ENCODE measurements at places on chromosomes 3 and 15. TPM values are rescaled to one million over a fixed set of nuclear protein-coding genes. Genes with fewer than 3 reads are reported as not detected.
A peak's percentile ranks its signal among the peaks of the same experiment; 100 is the strongest.

DNA sequence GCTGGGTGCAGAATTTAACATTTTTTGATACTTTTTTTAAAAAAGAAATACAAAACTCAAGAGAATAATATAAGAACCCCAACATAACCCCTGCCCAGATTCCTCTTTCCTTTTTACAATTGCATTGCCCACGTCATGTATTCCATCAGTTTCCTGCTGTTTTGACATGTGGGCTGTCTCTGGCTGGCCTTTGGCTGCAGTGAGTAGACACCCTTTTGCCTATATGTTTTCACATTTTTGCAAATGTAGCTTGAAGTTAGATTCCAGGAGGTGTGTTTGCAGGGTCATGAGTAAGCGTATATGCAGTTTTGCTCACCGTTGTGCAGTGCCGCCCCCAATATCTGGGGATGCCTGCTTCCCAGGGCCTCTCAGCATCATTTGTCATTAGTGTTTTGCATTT, 28.0 kb upstream of the ATP10A start:
- no peak for DNase-seq

- no peak for DNase-seq
These were observed 6.0 kb downstream of the SNRPA1 start for GRCh38 chr15:101288905-101289513.

- DNase-seq = no peak
These were observed 643.0 kb downstream of the NAALADL2 start for GRCh38 chr3:175502155-175502554.

DNA sequence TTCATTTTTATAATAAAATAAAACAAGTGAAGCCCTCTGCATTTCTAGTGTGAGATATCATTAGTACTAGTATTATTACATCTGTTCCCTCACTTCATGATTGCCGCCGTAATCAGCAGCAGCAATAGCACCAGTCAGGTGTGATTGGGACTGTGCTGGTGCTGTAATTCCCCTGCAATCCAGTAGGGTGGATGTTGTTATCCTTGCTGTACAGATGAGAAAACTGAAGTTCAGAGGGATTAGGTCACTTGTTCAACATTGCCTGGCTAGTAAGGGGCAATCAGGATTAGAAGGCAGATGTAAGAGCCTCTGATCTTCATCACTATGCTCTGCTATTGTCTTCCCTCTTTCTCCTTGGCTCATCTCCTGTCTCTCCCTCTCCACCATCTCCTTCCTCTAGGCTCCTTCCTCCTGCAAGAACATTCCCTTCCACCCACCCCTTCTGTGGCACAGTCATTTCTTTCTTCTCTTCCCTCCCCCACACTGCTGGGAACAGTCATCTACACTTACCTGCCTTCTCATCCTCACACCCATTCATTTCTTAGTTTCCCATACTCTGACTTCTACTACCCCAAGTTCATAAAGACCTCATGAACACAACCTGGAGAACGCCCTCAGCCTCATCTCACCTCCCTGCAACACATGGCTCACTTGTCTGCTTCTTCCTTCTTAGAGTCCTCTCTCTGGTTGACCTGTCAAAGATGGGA, 29.7 kb downstream of the CRYGS start:
- no peak for DNase-seq

DNA sequence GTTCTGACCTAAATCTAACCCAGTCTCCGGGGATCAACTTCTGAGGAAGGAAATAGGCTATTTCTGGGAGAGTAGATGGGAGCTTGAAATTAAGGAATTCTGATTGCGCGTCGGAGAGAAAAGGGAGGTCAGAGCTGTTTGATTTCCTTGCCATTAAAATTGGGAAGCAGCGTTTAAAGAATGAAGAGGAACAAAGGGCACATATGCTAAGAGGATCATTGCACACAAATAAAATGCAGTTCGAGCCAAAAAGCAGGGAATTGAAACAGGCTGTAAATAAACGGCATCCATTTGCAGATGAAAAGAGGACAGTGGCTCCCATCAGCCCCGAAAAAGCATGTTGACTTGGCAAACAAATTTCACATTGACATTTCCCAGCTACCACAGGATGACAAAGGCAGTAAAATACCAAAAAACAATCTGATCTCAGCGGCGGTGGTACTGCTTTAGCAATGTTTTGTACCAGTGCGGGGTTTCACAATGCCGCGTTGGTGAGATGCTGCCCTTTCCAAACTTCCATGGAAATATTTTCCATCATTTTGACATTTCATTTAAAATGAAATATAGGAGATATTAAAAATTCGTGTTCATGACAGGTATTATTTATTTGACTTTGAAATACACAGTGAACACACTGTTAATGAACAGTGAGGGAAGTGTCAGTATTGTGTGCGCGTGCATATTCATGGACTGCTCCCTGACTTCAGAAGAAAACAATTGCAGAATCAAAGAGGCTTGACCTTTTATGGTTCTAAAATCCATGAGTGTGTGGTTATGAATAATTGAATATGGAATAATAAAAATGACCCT, 108.8 kb downstream of the SQOR start:
- DNase-seq = no peak

DNA sequence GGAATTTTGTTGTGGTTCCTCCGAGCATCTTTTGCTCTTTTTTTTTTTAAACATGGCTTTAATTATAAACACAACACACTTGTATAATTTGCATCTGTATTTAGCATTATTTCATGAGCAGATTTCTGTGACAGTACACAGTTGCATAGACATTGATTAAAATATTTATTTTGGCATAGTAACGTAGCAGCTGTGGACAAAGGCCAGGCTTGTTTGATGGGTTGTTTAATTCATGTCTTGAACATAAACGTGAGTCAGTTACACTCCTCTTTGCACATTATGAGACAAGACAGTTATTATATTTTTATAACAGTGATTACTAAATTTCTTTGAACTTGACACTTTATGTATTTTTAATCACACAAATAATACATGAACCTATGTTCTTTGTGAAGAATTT, 182.5 kb downstream of the CACNA2D3 start:
- DNase-seq = no peak

- no peak for DNase-seq
These were observed 318.6 kb upstream of the SATB1 start for GRCh38 chr3:18743761-18744160.

GRCh38 chr3:152756807-152757206, 78.1 kb upstream of the P2RY1 start:
- no peak for DNase-seq

DNA sequence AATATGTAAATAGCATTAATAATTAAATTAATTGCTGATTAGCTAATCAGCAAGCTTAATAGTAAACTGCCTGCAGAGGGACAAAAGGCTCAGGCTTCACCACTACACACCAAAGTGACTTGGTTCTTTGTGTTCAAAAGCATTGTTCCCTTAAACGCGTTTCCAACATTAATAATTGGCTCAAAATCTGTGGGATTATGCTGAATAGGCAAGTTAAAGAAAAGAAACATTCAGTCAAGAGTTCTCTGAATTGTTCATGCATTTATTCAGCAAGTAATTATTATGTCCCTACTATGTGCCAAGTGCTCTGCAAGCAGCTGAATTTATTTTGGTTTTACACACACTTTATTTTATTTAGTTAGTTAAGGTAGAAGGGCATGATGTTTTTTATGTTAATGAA, 558.5 kb upstream of the ARRDC4 start:
- DNase-seq = no peak

DNA sequence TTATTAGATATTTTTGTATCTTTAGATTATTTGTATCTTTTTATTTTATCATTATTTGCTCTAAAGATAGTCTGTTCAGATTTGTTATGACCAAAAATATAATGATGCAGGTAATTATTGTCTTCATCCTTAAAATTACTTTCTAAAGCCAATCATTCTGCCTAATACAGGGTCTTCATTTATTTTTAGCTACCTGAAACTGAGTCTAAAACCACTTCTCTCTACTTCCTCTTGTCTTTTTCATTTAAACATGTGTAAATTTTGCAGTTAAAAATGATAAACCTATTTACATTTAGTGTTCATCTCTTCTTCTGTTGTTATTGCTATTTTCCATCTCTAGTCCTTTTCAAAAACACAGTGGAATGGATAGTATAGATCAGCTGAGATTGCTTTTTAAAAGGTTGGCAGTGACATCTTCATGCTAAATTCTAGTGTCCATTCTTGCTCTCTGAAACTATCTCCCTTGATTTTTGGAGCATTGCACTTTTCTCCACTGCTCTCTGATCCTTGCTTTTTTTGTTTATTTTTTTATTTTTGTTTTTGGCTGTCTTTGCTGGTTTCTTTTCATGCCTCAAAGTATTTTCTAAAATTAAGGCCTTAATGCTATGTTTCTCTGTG, 91.8 kb downstream of the UBE2E2 start:
- DNase-seq = no peak

DNA sequence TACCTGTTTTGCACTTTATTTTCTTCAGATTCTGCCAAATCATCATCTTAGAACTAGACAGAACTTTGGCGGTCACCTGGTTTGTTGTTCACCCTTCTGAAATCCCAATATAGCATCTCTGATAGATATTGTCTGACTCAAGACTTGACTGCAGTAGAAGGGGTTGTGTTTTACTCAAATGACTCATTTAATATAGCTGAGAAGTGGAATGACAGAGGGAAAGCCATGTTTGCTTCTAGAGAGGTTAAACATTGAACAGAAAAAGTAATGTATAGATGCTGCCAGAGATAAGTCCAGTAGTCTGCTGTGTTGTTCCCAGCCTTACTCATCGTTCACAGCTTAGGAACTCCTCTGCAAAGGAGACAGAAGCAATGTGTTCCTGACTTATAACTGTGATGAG, 402.0 kb downstream of the AGBL1 start:
- DNase-seq = no peak

GRCh38 chr15:51382787-51383186, 41.3 kb downstream of the GLDN start:
- DNase-seq = no peak

GRCh38 chr3:270688-271087, 74.1 kb downstream of the CHL1 start:
- DNase-seq = no peak

- DNase-seq = no peak
These were observed 5.5 kb downstream of the SSUH2 start for GRCh38 chr3:8638994-8639658.

GRCh38 chr3:10248984-10249748, 907 bp downstream of the TATDN2 start:
- DNase-seq = peak; percentile 80

DNA sequence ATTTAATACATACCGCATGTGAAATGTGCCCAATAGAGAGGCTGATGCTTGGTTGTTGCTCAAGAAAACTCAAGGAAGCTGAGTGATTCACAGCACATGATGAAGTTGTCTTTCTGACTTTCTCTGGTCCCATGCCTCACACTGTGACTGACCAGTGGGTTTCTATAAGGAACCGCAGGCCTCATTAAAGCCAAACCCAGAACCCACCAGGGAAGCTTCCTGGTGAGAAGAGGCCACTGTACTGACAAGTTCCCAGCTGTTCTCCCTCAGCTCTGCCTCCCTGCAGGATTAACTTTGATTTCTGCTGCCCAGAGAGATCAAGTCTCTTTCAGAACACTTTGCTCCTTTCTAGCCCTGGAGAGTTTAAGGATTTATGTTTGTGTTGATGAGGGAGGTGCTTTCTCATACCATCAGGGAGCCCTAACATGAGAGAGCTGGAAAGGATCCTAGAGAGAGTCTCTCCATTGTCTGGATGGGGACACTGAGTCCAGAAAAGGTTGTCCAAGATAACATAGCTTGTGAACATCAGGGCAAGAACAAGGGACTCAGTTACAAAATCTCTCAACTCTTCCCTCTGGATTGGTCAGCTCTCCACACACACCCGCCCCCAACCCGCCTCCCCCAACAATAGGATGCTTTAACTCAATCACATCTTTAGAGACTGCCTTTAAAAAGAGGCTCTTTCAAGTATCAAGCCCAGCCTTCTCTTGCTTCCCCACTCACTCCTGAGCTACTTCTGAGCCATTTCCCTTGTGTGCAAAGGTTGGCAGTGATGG, 303.2 kb upstream of the TLE3 start:
- no peak for DNase-seq

DNA sequence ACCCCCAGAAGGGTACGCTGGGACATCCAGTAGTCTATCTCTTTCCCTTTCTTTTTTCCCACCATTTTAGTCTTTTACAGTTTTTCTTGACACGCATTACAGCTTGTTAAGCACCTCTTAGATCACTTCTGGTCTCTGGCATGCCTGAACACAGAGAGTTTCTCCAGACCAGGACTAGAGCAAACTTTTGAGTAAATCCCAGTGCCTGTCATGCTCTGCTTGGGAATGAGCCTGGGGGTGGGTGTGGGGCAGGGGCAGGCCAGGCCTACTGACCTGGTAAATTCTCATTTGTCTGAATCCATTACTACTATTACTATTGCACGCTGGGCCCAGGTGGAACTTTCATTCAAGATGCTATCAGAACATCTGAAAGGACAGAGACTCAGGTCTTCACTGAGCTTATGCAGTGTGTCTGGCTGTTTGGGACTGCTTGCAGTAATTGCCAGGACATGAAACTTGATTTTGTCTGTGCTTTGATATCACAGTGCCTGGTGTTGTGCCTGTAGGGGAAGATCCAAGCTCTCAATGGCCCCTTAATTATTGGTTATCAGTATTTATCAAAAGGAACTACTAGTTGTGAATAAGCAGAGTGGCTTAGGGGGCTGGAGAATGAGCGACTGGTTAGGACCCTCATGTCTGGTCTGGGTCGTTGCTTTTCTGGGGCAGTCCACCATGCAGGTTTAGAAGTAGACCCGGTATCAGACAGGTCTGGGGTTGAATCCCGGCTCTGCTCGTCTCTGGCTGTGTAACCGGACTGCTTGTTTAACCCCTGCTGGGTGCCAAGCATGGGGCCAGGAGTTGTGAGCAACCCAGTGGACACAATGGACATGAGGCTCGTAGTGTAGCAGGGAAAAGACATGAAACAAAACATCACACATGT, 196.1 kb upstream of the TLE3 start:
- DNase-seq = no peak

GRCh38 chr3:113241292-113242095, 30.1 kb downstream of the BOC start:
- no peak for DNase-seq

GRCh38 chr3:194261581-194262063, 89.5 kb downstream of the CPN2 start:
- peak; percentile 43 for DNase-seq

GRCh38 chr3:87367736-87368135, 91.4 kb upstream of the POU1F1 start:
- no peak for DNase-seq

GRCh38 chr3:62586356-62586755, 213.0 kb upstream of the FEZF2 start:
- DNase-seq = no peak

GRCh38 chr3:115828401-115828800, 205.1 kb downstream of the GAP43 start:
- DNase-seq = no peak

GRCh38 chr3:5231487-5231886, 44.0 kb downstream of the EDEM1 start:
- DNase-seq = no peak

ZNF860 gene
- 0.16 TPM for total RNA-seq

EFCC1 gene
- total RNA-seq = 1.7 TPM

SPG11 gene
- 49.2 TPM for total RNA-seq

ABI3BP gene
- 26.2 TPM for total RNA-seq

SYNPR gene
- total RNA-seq = 0.46 TPM

CAV3 gene
- total RNA-seq = 24.8 TPM

GOLGA8R gene
- 4.7 TPM for total RNA-seq

SEMA3G gene
- total RNA-seq = 15.3 TPM

CPA3 gene
- 1.9 TPM for total RNA-seq

MRPL47 gene
- total RNA-seq = 47.5 TPM

CNBP gene
- 458 TPM for total RNA-seq

OXSM gene
- total RNA-seq = 11.0 TPM

NUSAP1 gene
- 1.1 TPM for total RNA-seq
